ENCODE measurements at places on chromosomes 3 and 15. TPM values are rescaled to one million over a fixed set of nuclear protein-coding genes. Genes with fewer than 3 reads are reported as not detected.
A peak's percentile ranks its signal among the peaks of the same experiment; 100 is the strongest.

GRCh38 chr15:83323296-83323711, 38.8 kb upstream of the BNC1 start:
- DNase-seq: no peak

GRCh38 chr3:67678665-67679064, 24.3 kb upstream of the SUCLG2 start:
- no peak for DNase-seq

Gene HEXA
- 129 TPM for total RNA-seq

GRCh38 chr3:108292905-108293328, 3.4 kb upstream of the HHLA2 start:
- no peak for DNase-seq

Gene KLHL6
- 0.04 TPM for total RNA-seq

- peak; percentile 70 for DNase-seq
Measured at GRCh38 chr3:128787256-128788253, 61.6 kb downstream of the RAB7A start.

Gene EOMES
- total RNA-seq: not detected

Gene SCAANT1
- not detected for total RNA-seq

GRCh38 chr15:93308026-93308690, 219.1 kb upstream of the RGMA start:
- no peak for DNase-seq

Gene TMEM212
- total RNA-seq: not detected

DNA sequence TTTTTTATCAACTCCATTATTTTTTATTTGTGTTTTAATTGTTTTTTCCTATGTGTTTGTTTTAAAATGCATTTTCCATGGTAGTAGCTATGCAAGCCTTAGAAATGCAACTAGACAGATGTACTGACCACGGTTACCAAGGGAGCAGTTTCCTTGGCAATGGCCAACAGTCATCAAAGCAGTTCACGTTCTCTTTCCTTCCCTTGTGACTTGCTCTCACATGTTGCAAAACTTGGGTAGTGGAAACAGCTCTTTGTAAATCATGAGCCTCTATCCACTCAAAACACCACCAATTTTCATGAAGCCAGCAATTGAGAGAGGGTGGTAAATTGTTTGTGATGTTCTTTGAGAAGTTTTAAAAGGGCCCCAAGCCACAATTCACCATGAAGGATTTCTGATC, 499.4 kb upstream of the MDFIC2 start:
- DNase-seq: no peak

GRCh38 chr3:73502609-73503583, 121.8 kb downstream of the PDZRN3 start:
- no peak for DNase-seq

- DNase-seq: no peak
Measured at GRCh38 chr3:175526609-175527280, 667.6 kb downstream of the NAALADL2 start.

Gene GNAI2
- 156 TPM for total RNA-seq

Gene FETUB
- total RNA-seq: not detected

- DNase-seq: no peak
Measured at GRCh38 chr3:187929112-187929816, 184.0 kb upstream of the BCL6 start.

- DNase-seq: no peak
Measured at GRCh38 chr3:148856384-148856783, 8.7 kb upstream of the CPA3 start.

DNA sequence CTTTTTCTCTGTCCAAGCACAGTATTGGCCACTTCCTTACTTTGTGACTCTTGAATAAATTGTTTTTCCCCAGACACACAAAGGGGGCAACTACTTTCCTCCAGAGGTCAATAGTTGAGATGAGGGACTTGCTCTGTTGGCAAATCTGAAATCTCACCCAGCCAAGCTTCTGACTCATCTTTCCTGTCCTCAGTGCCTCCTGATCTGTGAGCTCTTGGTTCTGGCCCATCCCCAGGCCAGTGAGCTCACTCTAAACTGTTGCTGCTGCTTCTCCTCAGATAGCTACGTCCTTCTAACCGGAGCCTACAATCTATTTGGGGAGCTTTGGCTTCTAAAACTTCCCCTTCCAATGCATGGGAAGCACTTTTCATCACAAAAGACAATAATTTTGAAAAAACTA, 50.0 kb upstream of the NMD3 start:
- no peak for DNase-seq

DNA sequence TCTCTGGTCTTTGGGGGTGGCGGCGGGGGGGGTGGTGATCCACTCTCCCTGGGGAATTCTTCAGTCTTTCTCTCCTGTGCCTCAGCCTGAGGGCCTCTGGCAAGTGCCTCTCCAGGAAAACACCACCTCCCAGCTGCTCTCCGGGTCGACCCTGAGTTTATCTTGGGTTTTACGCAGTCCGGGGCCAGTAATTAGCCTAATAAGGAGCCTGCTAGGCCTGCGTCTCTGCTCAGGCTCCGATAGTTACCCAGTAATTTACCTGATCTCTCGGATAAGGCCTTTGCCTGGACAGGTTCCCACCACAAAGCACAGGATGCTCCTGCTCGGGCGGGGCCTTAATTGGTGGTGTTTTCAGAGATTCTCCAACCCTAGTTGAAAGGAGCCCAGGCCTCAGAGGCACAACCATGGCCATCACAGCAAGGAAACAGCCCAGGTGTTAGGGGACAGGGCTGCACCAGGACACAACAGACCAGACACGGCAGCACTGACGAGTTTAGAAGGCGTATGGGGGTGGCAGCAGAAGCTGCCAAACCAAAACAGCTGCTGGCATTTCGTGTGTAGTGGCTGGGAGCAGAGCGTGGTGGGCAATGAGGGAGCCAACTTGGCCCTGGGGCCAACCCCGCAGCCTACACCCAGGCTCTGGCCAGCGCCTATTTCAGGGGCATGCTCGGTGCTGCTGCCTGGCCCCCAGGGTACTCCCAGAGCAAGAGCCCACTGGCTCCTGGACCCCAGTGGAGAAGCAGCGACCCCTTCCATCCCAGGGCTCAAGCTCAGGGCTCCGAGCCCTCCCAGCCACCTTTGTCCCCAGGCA, 71.4 kb downstream of the KLF13 start:
- no peak for DNase-seq

GRCh38 chr3:86702381-86702958, 288.5 kb downstream of the VGLL3 start:
- no peak for DNase-seq

Gene EXD1
- total RNA-seq: 0.70 TPM

DNA sequence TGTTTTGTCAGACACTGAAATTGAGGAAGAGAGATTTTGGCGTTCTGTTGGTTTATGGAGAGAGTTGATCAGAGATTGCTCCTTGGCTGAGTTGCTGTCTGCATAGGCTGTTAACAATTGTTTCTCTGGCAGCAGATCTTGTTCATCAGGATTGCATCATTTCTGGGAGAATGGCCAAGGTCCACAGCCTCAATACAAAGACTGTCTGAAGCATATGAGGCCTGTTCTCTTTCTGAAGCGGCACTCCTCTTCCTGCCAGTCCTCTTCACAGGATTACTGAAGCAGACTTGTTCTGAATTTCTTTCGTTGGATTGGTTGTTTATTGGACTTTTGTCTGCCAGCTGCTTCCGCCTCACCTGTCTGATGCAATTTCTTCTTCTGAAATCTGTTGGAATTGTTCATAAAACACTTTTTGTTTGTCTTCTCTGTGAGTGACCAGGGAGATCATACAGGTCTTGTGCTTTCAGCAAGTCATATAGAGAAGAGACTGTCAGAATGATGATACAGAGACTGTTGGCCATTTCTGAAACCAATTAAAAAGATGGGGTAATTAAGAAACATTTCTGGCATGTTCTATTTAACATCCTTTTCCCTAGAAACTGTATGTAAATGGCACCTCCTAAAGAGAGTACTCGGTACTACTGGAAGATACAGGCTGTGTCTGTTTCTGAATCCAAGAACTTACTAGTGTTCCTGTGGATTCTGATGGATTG, 25.5 kb downstream of the SETD5 start:
- DNase-seq: peak; percentile 75

Gene P2RY1
- 0.88 TPM for total RNA-seq

DNA sequence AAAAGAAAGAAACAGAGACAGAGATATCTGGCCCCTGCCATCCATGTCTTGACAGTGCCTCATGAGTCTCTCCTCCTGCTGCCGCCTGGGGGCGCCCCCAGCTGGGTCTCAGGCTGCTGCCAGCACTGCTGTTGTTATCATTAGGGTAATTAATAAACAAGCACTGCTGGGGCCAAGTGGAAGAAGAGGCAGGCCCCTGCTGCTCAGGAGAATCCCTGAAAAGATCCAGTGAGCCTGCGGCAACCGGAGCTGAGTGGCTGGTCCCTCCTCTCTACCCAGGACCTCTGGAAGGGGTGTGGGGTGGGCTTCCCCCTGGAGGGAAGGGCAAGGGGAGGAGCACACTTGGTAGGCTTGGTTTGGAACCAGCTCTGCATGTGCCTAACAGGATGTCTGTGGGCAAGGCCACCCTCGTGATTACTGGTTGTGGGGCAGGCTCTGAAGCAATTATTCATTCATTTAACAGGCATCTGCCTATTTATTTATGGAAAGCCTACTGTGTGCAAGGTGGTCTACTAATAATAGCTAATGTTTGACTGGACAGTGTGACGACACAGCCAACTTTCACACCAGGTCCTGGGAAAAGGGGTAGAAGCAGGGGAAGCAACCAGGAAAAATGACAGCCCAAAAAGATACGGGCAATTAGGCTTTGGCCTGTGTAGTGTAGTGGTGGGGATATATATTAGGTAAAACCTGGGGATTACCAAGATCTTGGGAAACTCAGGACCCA, 1.2 kb upstream of the TYRO3 start:
- DNase-seq: peak; percentile 60

- DNase-seq: no peak
Measured at GRCh38 chr3:134366221-134366927, 7.9 kb downstream of the AMOTL2 start.

DNA sequence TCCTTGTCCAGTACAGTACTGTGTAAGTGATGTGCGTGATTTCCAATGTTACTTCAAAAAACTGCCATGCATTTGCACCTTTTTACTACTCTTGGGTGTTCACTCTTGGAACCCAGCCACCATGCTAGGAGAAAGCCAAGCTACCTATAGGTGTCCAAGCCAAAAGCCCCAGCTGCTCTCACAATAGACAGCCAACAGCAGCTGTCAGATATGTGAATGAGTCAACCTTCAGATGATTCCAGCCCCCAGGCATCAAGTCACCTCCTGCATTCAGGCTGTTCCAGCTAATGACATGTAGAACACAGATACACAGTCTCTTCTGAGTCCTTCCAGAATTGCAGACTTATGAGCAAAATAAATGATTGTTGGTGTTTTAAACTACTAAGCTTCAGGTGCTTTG, 417.7 kb upstream of the TGFBR2 start:
- DNase-seq: peak; percentile 40

Gene LMAN1L
- not detected for total RNA-seq

DNA sequence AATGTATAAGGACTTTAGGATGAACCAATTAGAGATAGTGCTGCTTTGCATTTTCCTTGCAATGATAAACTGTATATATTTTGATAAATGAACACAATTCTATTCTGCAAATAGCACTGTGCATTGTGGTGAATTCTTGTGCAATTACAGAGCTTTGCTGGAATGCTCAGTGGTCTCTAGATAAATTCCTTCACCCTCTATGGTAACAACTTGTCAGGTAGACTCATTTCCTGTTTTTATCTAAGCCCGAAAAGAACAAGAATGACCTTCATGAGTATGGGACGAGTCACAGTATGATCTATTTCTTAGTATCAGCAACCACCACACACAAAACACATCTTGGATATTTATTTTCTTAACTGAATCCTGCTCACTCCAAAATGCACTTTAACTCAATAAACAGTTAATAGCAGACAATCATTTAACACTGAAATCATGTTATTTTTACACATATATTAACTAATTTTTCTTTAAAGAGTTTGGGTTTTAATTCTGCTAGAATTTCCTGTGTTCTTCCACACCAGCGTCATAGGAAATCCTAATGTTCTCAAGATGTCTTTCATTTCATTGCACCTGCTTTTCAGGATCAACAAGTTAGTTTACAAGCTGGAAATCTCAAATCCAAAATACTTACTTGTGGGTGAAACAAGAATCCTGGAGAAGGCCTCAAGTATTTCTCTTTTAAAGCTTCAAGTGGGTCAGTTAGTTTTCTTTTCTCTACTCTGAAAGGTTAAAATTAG, 551.2 kb downstream of the MECOM start:
- peak; percentile 77 for DNase-seq

GRCh38 chr3:171115667-171116066, 89.1 kb upstream of the SLC2A2 start:
- no peak for DNase-seq

Gene CLDN11
- 1.9 TPM for total RNA-seq

GRCh38 chr3:170222647-170223541, 670 bp downstream of the PRKCI start:
- no peak for DNase-seq

Gene ISLR
- total RNA-seq: not detected

- DNase-seq: no peak
Measured at GRCh38 chr15:48577469-48577868, 68.0 kb downstream of the FBN1 start.

- DNase-seq: no peak
Measured at GRCh38 chr3:180188512-180189309, 152.0 kb upstream of the PEX5L start.

DNA sequence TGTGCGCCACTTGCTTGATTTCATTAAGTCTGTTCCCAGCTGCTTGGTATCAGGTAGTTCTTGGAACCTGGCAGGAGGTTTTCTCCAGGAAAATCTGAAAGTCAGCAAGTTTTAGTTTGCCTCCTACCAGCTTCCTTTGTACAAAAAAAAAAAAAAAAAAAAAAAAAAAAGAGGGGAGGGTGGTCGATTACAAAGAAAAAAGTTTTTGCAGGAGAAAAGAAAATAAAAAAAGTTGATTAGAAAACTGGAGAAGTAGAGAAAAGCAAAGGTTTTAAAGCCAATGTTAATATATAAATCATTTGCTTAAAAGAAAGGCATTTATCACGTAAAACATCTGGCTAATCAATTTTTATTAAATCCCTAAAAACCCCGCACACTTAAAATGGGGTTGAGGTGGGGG, 5.9 kb downstream of the EPHA3 start:
- DNase-seq: no peak

GRCh38 chr15:31483053-31483985, 156.7 kb downstream of the KLF13 start:
- DNase-seq: no peak

Data from PC-9 (cell line).